ENCODE measurements at places on chromosomes 2 and 18.

GRCh38 chr2:216279459-216279858 lies 92.8 kb downstream of the MARCHF4 start:
- DNase-seq: peak; percentile 55

- DNase-seq: no peak
These were observed 47.0 kb downstream of the REV1 start for GRCh38 chr2:99442837-99443236.

GRCh38 chr18:22214731-22215528 lies 45.5 kb downstream of the GATA6 start:
- no peak for DNase-seq

GRCh38 chr2:177395351-177396065 lies 2.9 kb downstream of the AGPS start:
- no peak for DNase-seq

- DNase-seq: no peak
These were observed 21.0 kb downstream of the DNAH6 start for GRCh38 chr2:84537251-84537650.

GRCh38 chr2:27285481-27285880 lies 3.3 kb downstream of the TRIM54 start:
- DNase-seq: no peak

GRCh38 chr2:181858600-181858999 lies 32.9 kb upstream of the ITPRID2 start:
- DNase-seq: no peak

DNA sequence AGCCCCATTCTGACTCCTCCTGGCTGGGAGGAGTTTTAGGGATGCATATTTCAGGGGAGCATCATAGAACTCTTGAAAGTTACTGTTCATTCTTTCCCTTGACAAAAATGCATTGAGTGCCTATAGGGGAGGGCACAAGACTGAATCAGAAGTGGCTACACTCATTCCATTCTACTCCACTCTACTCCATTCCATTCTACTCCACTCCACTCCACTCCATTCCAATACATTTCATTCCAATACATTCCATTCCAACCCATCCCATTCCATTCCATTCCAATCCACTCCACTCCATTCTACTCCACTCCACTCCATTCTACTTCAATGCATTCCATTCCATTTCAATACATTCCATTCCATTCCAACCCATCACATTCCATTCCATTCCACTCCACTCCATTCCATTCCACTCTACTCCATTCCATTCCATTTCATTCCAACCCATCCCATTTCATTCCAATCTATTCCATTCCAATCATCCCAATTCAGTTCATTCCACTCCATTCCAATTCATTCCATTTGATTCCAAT lies 110.8 kb downstream of the LOXHD1 start:
- DNase-seq: peak; percentile 11

- no peak for DNase-seq
These were observed 54.5 kb downstream of the TBC1D8 start for GRCh38 chr2:101096619-101097142.

- peak; percentile 87 for DNase-seq
These were observed 84.7 kb downstream of the EHD3 start for GRCh38 chr2:31318361-31319336.

DNA sequence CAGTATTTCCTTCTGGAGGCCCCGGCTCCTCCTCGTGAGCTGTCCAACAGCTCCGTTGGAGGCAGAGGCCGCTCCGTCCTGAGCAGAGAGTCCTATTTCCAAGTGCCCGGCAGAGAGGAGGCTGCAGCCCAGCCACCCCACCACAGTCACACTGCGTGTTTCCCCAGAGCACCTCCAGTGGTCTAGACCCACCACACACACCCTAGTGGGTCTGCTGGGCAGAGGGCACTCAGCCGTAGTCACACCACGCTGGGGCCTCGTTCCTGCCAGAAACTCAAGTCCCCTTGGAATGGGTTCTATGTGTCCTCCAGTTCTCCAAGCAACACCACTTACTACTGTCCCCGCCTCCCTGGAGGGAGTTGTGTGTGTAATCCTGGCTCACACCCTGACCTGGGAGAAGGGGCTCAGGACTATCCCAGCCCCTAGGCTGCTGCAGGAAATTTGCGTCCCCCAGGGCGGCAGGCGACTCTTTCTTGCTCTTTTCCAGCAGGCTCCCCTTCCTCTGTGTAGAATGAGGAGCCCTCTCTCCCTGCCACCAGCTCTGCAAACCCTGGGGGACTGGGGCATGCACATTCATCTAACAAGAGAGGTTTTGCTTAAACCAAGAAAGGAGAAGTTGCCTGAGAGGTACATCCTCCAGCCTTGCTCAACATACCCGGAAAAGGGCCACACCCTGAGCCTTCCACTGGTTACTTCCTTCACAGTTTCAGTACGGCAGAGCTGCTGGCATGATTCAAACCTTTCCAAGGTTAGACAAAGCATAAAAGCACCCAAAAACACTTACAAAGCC lies 114.1 kb downstream of the NDUFA10 start:
- DNase-seq: no peak

GRCh38 chr18:32822197-32822596 lies 49.4 kb upstream of the KLHL14 start:
- DNase-seq: no peak

- DNase-seq: peak; percentile 39
These were observed 585 bp downstream of the ABCA12 start for GRCh38 chr2:215137741-215138340.

DNA sequence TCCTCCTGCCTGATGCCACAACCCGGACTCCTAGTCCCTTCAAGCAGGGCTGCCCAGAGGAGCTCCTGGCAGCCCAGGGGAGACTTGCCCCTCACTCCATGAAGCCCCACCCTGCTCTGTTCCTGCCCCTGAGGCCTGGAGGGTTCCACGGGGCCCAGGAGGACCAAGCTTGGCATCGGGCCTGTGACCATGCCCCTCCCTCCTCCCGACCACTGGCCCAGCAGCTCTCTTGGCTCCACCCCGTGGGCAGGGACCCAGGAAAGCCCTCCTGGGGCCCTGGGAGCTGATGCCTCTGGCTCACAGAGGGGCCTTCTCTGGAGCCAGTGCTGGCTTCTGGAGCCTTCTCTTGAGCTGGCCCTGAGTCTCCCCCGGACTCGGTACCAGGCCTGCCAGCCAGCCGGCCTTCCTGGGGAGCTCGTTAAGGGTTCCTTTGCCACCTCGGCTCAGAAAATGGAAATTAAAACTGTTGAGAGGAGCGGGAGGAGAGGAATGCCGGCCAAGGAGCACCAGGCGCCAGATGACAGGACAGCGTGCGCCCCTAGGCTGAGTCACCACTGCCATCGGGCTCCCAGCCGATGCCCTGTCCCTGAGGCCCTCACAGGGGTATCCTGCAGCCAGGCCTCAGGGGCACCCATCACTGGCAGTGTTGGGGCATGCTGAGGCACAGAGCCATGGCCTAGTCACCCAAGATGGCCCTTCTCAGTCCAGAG lies 40.6 kb upstream of the SNED1 start:
- DNase-seq: no peak

DNA sequence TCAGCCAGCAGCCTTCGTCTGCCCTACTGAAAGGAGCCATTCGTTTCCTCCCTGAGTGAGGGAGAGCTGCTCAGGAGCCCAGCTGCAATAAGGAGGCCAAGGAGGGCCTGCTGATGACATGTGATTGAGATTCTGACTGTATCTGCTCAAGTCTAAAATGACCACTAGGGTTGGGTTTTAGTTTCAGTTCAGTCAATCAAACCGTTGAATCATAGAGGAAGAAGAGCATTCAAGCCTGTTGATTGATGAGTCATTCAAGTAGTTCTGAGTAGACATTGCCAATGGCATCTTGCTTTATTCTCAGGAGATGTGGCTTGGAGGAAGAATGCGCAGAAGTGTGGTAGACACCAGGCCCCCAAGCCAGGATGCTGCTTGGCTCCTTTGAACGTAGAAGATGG lies 19.9 kb upstream of the BCL2L11 start:
- DNase-seq: peak; percentile 17

- DNase-seq: no peak
These were observed 211.0 kb downstream of the TGIF1 start for GRCh38 chr18:3660739-3661515.

- no peak for DNase-seq
These were observed 53.9 kb downstream of the MYO7B start for GRCh38 chr2:127589358-127589757.

DNA sequence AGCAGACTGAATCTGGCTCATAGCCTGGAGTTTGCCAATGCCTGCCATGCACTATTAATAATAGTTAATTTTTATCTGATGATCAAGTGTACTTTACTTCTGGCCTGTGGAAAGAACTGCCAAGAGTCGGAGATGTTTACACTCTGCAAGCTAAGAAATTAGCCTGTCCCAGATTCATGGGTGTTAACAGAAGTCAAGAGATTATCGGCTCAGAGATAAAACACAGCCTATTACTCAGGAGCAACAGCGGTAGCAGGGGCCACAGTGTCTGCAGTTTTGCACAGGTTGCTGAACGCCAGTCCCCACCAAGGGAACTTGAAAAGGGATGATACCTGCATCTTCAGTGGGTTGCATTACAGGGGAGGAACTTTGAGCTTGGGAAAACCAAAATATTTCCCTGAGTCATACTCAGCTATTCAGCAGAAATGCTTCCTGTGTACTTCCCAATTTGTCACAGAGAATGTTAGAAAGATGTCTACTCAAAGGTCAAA lies 4.3 kb upstream of the ADI1 start:
- DNase-seq: peak; percentile 53

- peak; percentile 21 for DNase-seq
These were observed 202.1 kb upstream of the RND3 start for GRCh38 chr2:150689590-150689989.

DNA sequence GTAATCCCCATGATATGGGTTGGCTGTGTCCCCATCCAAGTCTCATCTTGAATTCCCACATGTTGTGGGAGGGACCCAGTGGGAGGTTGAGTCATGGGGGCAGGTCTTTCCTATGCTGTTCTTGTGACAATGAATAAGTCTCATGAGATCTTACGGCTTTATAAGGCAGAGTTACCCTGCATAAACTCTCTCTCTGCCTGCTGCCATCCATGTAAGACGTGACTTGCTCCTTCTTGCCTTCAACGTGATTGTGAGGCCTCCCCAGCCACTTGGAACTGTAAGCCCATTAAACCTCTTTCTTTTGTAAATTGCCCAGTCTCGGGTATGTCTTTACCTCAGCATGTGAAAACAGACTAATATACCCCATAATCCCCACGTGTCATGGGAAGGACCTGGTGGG lies 61.9 kb upstream of the LDAH start:
- DNase-seq: no peak

DNA sequence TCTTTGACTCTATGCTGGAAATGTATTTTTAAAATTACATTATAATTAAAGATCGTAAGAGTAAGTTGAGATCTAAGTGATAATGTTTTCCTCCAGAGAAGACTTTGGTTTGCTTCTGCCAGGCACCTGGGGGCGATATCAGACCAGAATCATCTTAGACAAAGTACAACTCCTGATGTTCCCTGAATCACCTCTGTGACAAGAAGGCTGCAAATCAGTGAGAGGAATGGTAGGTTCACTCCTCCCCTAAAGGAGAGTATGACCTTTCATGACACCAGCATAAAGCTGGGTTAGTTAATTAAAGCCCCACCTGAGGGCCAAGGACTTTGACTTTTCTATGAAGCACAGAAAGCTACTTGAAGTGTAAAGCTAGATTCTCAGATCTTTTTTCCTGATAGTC lies 114.4 kb upstream of the DTNA start:
- DNase-seq: peak; percentile 25

DNA sequence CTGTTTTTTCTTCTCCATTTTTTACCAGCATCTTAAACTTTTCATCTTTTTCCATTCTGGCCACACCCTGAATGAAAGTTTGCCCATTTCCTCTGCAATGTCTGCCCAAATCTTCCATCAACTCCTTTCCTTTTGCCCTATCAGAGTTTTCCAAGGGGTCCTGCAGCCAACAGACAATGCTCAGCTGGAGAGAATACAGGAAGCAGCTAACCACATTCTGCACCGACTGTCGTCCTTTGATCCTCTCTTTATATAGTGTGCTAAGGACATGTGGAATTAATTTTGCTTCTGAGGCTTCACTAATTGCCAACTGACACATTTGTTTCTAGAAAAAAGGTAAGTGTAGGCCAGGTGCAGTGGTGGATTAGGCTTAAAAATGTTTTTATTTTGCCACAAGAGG lies 50.5 kb upstream of the DLX2 start:
- no peak for DNase-seq

DNA sequence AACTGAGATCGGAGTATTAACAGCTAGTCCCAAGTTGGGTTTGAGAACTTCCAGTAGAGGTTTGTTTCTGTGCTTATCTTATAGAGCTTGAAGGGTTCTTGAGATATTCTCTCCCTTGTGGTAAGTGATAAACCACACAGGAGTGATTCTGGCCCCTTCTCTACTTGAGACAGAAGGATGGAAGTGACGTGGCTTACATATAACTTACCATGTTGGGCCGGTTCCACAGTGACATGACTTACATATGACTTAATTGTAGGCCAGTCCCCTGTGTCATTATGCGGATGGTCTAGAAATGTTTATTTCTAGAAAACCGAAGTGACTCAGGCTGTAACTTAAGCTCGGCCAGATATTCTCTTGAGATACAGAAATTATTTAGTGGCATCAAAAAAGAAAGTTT lies 62.7 kb downstream of the TRAPPC12 start:
- no peak for DNase-seq

- no peak for DNase-seq
These were observed 46.8 kb downstream of the ARHGEF4 start for GRCh38 chr2:130883496-130883895.

DNA sequence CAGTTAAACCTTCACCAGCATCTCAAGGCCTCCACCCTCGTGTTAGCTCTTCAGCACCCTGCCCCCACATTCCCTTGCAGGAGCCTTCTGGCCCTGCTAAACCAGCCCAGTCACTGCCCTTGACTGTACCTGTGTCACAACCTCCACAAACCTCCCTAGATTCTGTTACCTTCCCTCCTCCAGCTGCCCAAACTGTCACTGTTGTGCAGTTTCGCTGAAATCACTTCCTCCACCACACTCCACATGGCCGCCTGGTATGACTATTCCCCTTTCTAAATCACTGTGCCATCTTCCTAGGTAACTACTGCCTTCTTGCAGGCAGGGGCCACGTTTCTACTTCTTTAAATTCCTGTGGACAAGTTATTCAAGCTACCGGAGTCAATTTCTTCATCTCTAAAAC lies 160.2 kb downstream of the GALNT14 start:
- DNase-seq: no peak

DNA sequence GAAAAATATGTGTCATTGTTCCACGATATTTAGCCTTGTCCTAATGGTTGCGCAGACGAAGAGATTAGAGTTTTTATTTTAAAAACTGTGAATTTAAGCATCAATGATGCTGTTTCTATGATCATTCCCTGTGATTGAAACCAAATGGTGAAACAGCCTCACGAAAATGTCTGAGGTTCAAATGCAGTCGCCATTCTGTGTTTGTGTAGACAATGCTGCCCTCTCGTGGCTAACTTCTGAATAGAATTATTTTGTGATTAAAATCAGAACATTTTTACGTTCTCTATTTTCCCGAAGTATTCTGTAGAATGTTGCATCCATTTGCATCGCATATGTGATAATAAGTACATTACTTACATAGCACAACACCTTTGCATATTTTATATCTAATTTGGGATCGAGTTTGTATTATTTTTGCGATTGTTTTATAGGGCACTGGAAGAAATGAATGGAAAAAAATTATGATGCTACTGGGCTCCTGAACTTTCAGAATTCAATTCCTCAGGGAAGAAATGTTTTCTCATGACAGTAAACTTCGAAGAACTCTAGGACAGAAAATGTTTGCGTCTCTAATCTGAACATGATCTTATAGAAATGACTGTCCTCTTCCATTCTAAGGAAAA lies 54.8 kb upstream of the CREB1 start:
- DNase-seq: peak; percentile 74

All from fibroblast of upper back skin (primary cell).